ENCODE measurements at places on chromosomes 1 and 21. TPM values are rescaled to one million over a fixed set of nuclear protein-coding genes. Genes with fewer than 3 reads are reported as not detected.

GRCh38 chr1:22681556-22682276 lies 28.7 kb downstream of the C1QB start:
- no peak for DNase-seq

- DNase-seq, result no peak
These were observed 300.8 kb upstream of the LYPLAL1 start for GRCh38 chr1:218872928-218873327.

- peak; percentile 78 for DNase-seq
These were observed 19.9 kb upstream of the IFNGR2 start for GRCh38 chr21:33383056-33383888.

DNA sequence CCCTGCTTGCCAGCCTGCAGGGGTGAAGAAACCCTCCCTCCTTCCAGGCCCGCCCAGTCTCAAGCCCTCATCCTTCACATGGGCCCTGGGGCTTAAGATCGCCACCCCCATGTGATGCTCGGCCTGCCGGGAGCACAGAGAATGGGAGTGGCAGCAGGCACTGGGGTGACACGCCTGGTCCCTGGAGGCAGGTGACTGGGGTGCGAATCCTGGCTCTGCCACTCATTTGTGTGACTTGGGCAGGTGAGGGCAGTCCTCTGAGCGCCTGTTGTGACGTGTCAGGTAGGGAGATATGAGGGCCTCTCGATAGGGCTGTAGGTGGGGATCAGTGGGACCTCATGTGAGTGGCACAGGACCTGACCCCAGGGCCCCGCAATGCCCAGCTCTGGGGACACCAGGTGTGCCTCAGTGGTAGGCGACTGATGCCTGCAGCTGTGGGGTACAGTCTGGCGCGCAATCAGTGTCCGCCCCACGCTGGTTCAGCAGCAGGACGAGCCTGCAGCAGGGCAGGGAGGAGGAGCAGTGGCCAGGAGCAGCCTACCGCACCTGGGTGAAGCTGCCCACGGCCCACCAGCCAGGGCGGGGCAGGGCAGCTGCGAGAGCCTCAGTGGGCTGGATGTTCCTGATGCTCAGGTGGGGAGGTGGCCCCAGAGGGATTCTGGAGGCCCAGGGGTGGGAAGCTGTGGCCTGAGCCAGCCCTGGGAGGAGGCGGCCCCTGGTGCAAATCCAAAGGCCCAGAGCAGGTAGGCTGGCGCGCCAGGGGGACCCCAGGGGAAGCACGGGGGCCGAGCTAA lies 6.2 kb downstream of the SH2D5 start:
- no peak for DNase-seq

DNA sequence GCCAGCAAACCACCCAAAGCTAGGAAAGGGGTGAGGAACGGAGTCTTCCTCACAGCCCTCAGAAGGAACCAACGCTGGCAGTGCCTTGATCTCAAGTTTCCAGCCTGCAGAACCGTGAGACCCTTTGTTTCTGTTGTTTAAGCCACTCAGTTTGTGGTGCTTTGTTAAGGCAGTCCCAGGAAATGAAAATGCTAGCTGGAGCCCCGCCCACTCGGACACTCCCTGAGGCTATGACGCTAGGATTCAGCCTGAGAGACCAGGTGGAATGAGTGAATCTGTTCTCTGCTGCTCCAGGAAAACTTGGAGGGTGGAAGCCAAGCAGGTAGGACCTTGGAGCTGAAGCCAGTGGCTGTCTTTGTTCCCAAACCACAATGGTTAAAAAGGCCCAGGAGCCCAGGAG lies 196.5 kb upstream of the POU3F1 start:
- DNase-seq, result no peak

DNA sequence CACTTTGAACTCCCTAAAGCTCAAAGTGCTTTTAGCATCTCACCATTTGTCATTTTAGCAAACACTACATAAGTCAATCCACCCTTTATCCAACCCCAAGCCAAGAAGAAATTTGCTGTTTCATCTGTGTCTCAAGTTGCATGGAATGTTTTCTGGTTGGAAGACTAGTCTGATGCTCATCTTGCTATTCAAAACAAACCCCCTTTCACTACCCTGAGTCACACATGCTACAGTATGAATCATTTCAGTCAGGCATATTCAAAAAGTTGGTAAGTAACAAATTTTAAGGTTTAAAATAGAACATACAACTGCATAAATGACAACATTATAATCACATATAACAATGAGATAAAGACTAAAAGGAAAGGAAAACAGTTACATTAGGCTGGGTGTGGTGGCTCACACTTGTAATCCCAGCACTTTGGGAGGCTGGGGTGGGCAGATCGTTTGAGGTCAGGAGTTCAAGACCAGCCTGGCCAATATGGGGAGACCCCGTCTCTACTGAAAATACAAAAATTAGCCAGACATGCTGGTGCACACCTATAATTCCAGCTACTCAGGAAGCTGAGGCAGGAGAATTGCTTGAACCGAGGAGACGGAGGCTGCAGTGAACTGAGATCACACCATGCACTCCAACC lies 38.7 kb downstream of the DSTYK start:
- DNase-seq, result peak; percentile 90

- DNase-seq, result no peak
These were observed 62.9 kb downstream of the MDM4 start for GRCh38 chr1:204578867-204579664.

GRCh38 chr1:117660271-117660965 lies 54.6 kb downstream of the TENT5C start:
- DNase-seq, result no peak

DNA sequence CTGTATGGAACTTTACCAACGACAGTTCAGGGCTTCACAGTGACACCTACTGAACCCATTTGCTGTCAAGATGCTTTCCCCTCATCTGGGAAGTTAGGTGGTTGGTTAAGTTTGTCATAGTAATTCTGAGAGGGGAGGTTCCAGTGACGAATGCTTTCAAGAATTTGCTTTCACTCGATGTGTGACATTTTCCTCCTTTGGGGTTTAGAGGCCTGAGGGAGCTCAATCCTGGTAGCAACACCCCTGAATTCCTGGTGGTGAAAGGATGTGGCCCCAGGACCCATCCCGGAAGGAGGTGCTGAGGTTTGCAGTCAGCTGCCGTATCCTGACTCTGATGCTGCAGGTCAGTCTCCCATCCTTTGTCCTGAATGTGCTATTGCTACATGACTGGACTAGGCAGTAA lies 2.8 kb downstream of the PIGV start:
- no peak for DNase-seq

GRCh38 chr1:161483361-161483760 lies 21.9 kb upstream of the FCGR2A start:
- no peak for DNase-seq

GRCh38 chr1:226912587-226913176 lies 27.4 kb upstream of the COQ8A start:
- no peak for DNase-seq

DNA sequence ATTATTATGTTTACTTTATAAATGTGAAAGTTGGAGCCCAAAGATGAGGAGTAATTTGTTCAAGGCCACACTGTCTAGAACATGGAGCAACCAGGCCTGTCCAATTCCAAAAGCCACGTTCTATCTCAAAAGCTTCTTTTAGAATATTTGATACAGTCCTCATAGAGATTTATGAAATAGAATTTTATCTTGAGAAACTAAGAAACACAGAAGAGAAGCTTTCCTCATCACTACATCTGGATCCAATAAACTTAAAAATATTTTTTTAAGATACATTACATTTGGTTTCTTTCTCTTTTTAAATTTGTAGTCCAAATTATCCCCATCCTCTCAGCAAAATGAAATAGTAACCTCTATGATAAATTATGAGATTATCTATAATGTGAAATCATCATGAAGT lies 58.9 kb downstream of the DDAH1 start:
- no peak for DNase-seq

- DNase-seq, result no peak
These were observed 27.5 kb upstream of the SLC30A1 start for GRCh38 chr1:211606332-211606913.

DNA sequence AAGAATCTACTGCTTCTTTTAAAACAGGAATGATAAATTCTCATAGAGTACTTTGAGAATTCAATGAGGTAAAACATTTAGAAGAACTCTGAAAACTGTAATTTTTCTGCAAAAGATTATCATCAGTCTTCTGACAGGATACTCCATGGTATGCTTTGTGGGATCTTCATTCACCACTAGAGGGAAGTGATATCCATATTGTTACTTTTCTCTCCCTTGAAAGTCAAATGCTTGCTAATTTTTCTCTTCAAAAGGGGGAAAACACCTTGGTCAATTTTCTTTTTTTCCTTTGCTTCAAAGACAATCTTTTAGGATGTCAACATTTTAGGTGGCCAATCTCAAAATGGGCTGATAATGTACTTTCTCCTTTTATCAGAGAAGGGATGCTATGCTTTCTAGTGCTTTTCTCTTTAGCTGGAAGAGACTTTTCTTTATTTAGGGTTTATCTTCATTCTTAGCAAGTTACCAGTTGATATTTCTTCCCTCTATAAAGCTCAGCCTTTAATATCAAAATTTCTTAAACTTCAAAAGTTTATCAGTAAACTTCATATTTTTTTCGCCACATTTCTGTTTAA lies 95.5 kb downstream of the NEGR1 start:
- DNase-seq, result no peak

- no peak for DNase-seq
These were observed 232.6 kb downstream of the SRGAP2C start for GRCh38 chr1:121417325-121417923.

GRCh38 chr1:1622010-1622787 lies 6.9 kb downstream of the MIB2 start:
- no peak for DNase-seq

- no peak for DNase-seq
These were observed 78.5 kb upstream of the CAMK1G start for GRCh38 chr1:209505044-209505443.

- no peak for DNase-seq
These were observed 75.2 kb downstream of the TRABD2B start for GRCh38 chr1:47921935-47922415.

DNA sequence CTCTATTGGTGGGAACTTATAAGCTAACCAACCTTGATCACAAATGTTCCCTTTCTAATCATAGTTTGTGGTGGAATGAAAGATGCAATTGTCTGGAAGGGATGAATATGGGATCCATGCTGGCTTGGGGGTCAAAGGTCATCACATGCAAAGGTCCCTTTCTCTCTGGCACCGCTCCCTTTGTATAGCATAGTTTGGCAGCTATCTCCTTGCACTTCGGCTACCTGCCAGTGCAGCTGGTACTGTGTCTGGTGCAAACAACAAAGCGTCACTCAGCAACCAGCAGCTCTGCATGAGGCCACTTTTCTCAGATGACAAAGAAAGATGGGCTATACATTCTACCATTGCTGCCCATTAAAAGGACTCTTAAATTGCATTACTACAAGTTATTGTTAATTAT lies 188.2 kb upstream of the NFIA start:
- DNase-seq, result no peak

Gene KLHDC8A
- total RNA-seq, result not detected

Gene ITGB2
- 120 TPM for total RNA-seq

Gene KRTAP12-2
- not detected for total RNA-seq

Gene CYYR1
- total RNA-seq, result 22.3 TPM

Gene REN
- not detected for total RNA-seq

Gene PRAMEF1
- total RNA-seq, result not detected

Gene CFAP141
- total RNA-seq, result not detected

Gene MAEL
- not detected for total RNA-seq
